ENCODE measurements at places on chromosomes 2 and 18.

DNA sequence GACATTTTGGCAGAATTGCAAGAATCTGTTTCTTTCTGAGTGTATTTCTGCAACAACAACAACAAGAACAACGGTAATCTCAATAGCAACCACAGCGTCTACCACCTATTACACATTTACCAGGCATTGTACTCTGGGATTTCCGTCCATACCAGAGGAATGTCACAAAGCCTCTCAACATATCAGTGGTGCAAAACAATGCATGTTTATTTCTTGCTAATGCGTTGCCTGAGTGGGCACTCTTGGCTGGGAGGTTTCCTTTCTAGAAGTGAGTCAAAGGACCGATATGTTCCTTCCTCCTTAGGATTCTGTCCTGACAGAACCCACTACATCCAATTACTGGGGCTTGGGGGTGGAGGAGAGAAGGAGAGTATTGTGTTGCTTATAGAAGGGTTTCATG is 585.6 kb downstream of the TSN start:
- no peak for DNase-seq

DNA sequence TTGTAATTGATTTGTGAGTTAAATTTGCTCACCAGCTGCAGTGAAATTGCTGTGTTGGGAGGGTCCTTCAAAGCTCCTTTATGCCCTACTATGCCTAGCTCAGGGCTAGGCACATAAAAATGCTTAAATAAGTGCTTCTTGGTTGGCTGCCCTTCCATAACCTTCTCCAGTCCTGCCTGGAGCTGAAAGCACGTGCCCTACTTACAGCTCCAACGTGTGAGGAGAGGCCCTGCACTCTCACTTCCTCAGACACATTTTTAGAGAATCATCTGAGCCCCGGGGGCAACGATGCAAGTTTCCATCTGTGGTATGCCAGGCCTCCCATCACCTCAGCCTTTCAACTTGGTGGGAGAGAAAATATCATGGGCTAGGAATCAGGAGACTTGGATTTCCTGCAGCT is 202.7 kb downstream of the BCL11A start:
- no peak for DNase-seq

GRCh38 chr2:170660409-170660808 is 54.7 kb upstream of the SP5 start:
- DNase-seq: no peak

GRCh38 chr2:44929159-44929734 is 12.3 kb upstream of the SIX3 start:
- DNase-seq: no peak

DNA sequence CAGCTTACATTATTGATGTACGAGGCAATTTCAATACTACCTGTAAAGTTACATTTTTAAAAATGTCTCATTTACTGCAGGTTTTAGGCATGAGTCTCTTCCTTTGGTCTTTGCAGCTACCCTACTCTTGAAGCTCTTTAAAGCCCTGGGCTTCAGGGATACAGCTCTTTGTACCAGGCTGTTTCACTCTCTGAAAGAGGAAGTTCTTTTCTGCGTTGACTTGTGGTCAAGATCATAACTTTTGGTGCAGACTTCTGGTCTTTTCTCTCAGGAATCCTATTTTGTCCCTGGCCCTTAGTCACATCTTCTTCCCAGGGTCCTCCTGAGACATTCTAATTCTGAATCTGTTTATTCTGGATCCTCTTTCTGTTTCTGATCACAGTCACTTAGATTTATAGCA is 16.6 kb upstream of the HRH4 start:
- no peak for DNase-seq

DNA sequence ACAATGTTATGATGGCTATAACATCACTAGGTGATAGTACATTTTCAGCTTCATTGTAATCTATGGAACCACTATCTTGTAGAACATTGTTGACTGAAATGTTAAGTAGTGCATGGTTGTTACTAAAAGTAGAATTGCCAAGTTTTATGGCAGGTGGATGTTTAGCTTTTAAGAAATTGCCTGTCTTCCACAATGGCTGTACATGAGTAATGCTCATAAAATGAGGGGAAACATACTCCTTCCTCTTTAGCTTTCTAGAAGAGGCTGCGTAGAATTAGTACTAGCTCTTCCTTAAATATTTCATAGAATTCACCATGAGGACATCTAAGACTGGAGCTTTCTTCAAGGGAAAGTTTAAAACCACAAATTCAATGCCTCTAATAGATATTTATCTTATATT is 161.0 kb downstream of the TPGS2 start:
- DNase-seq: no peak

DNA sequence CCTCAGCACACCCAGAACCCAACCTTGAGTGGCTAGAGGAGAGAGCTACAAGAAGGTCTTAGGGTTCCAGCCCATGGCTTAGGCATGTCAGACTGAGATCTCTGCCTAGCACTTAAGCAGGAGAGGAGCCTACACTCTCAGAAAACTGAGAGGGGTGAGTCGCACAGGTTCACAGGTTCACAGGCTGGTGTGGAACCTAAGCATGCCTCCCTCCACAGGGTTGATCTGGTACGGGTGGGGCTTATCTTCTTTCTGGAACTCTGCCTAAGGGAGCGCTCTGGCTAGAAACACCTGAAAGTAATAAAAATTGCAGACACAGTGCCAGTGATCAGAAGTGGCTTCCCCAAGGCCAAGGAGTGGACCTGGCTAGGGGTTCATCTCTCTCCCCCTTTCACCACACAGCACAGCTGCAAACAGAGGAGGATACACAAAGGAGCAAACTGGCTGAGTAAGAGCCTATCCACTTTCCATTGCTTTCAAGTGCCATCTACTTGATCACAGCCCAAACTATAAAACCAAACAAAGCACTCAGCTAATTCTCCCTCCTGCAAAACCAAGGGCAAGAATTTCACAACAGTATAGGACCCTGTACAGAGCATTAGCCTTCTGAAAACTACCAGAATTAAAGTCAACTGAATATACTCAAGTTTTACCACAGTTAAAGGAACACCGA is 481.9 kb upstream of the SETBP1 start:
- DNase-seq: no peak

All from SK-MEL-5 (cell line).